ENCODE measurements at places on chromosomes 4 and X.

- no peak for DNase-seq
Observed at GRCh38 chr4:24657768-24658617, 73.6 kb upstream of the DHX15 start.

DNA sequence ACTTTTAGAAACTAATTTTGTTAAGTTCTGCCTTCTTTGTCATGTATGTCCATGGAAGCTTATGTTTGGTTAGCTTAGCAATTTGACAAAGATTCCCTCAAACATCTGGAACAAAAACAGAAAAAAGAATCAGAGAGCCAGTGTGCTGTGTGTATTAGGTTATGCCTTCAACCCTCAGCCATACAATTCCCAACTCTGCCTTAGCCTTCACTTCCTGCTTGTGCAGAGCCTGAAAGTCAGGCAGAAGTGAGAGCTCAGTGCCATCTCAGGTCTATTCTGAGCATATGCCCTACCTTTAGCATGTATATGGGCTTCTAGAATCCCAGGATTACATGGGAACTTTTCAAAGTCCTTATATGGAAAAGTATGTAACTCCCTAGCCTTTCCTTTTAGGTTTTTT is 58.2 kb upstream of the STOX2 start:
- DNase-seq, result no peak

DNA sequence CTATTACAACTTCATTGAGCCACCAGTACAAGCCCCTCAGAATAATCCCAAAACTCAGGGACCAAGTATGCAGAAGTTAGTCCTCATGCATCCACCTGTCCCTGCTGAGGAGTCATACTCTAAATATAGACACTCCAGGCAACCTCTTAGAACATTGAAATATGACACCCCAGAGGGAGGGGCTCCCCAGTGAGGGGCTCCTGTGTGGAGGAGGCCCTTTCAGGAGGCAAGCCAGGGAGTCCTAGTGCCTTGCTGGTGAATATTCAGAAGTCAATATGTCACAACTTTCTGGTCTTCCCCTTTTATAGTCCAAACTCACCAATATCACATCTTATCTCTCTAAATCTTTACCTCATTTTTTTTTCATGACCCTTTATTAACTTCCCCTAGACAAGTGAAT is 1.6 kb upstream of the ARMCX6 start:
- no peak for DNase-seq

GRCh38 chr4:6962211-6963041 is 52.8 kb downstream of the TBC1D14 start:
- DNase-seq, result no peak

DNA sequence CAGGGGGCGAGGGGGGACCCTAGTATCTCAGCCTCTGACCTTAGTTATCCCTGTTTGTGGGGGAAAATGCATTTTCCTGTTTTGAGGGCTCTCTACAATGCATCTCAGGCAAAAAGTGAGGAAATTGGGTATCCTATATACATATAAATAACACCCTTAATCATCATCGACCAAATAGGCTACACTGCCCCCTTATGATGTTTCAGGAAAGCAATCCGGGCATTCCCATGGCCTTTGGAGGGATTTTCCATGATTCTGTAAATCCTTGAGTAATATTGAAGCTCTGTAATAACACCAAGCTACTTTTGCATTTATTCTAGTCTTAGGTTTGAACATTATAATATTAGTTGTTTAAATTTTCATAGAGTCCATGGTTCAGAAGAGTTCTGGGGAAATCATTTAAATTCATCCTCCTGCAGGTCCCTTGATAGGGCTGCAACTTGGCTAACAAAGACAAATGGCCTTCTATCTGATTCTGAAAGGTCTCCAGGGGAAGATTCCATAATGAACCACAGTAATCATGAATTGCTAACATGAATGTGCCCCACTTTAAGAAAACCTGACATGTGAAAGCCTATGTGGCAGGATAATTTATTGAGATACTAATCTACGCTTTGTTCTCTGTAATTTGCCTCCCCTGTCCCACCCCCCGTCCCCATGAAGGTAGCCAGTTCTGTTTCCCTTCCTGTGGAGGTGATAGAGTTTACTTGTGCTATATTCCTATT is 91.5 kb upstream of the SCOC start:
- no peak for DNase-seq

GRCh38 chr4:158544141-158544540 is 22.5 kb downstream of the RXFP1 start:
- no peak for DNase-seq

GRCh38 chr4:70722199-70722791 is 531 bp downstream of the RUFY3 start:
- no peak for DNase-seq

- DNase-seq, result no peak
Observed at GRCh38 chrX:79153348-79153747, 8.9 kb downstream of the GPR174 start.

DNA sequence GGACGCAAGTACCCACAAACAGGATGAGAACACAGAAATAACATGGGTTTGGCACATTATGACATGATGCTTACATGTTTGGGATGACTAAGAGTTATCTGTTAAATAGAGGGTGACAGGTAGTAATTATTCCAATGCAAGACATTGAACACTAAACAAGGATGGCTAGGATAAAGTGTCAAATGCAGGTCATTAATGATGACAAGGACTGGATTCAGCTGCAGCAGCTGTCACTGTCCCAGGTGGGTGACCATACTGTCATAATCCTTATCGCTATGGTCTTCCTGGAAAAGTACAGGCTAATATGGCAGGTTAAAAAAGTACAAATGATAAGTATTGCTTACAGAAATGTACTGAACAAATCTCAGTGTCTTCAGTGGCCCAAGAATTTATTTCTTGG is 123.9 kb downstream of the ANTXR2 start:
- DNase-seq, result no peak

DNA sequence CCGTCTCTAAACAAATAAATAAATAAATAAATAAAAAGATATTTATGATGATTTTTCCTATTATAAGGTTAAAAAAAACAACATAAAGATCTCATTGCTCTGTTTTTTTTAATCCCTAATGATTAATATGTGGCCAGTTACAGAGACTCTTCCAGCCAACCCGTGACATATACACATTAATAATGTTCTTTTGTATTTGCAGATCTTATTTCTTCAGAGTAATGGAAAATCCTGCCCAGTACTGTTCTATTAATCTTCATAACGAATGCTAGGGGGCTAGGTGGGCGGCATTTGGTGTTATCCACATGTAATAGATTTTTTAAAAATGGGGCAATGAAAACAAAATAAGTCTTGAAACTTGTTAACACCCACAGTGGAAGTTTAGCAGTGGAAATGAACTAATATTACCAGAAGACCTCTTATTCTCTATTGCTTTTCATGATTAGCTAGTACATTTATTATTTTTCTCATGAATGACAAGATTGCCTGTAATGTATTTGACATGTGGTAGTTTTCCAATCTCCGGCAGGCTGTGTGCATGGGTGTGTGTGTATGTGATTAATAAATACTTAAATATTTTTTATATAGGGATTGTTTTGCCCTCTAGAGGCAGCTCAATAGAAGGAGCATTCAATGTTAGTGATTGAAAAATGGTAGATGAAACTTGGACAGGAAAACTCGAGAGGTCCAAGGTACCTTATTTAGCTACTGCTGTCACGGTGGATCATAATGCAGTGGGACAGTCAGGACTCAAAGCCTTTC is 457.4 kb downstream of the IL1RAPL1 start:
- DNase-seq, result no peak

GRCh38 chr4:112206431-112206830 is 25.2 kb upstream of the AP1AR start:
- no peak for DNase-seq

DNA sequence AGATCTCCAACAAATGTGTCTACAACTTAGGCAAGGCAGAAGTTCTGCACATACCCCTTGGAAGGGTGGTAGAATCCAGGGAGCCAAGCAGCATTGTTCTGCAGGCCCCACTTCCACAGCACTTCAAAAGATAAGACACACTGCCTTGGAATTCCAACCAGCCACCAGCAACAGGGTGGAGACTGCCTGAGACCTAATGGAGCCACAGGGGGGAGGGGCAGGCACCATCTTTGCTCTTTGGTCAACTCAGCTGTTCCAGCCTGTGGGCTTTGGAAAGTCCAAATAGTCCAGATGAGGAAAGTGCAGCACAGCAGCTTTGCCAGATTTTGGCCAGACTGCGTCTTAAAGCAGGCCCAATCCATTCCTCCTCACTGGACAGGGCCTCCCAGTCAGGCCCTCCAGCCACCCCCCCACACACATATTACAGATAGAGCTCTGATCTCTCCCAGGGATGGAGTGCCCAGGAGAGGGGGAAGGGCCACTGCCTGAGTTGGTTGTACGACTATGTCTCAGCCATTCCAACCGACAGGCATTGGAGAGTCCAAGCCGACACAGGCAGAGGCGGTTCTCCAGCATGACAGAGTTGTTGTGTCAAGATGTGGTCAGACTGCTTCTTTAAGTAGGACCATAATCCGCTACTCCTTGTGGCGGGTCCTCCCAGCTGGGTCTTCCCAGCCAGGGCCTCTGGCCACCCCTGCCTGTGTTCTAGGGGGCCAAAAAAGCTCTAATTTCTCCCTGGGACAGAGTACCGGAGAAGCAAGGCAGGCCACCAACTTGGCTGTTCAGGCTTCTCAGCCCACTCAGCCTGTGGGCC is 42.5 kb upstream of the ANTXR2 start:
- no peak for DNase-seq

All from aorta (tissue), 5 donors.